ENCODE measurements at places on chromosomes 2 and 18.

GRCh38 chr2:40964509-40965250 is 512.8 kb upstream of the SLC8A1 start:
- no peak for DNase-seq

DNA sequence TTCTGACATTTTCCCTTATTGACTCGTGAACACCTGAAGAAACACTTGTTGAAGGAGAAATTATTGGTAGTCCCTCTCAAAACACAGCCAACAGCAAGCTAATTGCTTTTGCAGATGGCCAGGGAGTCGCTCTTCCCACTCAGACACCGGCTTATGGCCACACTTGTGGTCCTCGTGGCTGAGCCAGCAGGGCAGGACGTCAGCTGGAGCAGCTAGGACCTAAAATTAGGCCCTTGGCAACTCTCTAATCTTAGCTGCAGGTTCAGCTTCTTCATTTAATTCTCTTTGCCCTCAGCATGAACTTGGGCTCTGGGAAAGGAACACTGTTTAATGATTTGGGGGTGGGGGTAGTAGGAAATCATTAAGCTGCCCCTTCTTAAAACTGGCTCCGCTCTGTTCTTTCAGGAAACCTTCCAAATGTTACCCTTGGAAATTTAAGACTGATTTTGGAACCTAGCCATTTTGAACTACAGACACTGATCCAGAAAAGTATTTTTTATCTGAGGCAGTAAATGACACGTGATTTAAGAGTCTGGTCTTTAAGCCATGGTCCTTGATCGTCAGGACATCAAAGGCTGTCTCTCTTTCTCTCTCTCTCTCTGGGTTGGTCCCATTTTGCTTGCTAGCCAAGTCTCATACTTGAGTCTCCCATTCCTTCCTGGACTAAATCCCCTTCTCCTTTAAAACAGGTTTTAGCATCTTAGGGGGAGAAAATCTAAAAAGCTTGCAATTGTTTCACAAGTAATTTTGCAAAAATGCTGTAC is 77.5 kb downstream of the CDK15 start:
- DNase-seq = no peak

DNA sequence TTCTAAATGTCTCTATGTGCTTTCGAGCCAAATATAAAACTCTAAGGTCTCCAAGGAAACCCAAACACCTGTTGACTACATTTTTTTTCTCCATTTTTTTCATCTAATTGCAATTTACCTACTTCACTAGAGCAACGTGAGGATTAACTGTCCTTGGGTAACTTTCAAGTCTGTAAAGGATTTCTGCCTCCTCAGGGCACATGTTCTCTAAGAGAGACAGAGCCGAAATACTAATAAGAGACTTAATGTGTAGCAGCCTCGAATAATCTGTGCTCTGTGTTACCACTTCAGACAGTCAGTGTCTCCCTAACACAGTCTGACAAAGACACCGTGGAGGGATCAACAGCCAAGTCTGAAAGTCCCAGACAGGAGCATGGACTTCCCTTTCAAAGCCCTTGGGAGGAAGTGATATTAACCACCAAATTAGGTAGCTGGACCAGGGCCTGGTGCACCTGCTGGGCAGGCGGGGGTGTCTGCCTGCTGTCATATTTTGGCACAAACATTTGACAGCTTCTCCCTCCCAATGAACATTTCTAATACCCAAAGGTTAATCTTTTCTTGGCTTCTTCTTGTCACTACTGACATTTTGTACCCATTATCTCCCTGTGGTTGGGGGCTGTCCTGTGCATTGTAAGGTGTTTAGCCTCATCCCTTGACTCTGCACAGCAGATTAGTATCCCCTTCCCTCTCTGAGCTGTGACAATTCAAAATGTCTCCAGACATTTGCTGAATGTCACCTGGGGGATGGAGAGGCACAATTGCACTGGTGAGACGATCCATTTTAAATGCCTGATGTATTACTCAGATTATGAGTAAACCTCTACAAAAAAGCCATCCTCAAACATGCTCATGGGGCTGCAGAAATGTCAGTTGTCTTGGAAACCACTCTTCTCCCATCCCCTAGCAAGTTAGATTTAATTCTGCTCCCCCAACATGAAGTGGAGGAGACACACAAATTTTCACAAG is 45.7 kb upstream of the LYPD1 start:
- no peak for DNase-seq

GRCh38 chr2:74399785-74400184 is 19.7 kb upstream of the DCTN1 start:
- peak; percentile 30 for DNase-seq

DNA sequence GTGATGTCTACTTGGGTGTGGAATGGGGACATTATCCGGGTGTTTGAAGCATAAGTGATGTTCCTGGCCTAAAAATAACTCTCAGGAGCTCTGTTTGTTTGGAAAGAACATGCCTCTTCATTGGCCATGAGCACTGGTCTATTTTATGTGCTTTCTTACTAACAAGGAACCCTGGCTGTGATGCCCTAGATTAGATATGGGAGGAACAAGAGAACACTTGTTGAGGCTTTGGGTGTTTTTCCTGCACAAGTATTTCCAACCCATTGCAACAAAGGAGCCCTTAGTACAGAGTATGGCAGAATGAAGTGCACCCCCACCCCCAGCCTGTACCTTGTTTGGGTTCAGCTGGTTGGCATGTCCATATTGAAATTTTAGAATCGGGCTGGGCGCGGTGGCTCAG is 95.9 kb downstream of the SLC4A3 start:
- DNase-seq = no peak

DNA sequence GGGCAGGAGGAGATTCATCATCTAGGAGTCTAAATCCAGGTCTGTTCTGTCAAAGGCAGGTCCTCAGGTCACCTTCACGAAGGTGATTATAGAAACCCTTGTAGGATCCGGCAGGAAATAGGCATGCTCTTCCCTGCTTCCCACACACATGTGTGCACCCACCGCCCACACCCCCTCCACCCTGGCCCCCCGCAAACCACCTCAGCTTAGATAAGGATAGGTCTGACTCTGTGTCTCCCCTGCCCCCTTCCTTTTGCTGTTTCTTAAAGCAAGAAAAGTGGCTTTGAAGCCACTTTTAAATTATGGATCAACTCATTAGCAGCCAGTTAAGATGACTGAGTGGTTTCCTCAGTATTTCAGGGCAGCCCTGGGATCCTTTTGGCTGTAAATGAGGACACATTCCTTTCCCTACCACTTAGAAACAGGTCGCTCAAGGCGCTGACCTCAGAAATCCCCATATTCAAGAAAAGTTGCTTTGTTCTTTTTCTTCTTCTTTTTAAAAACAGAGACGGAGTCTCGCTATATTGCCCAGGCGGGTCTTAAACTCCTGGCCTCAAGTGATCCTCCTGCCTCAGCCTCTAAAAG is 14.5 kb upstream of the CIB4 start:
- no peak for DNase-seq

DNA sequence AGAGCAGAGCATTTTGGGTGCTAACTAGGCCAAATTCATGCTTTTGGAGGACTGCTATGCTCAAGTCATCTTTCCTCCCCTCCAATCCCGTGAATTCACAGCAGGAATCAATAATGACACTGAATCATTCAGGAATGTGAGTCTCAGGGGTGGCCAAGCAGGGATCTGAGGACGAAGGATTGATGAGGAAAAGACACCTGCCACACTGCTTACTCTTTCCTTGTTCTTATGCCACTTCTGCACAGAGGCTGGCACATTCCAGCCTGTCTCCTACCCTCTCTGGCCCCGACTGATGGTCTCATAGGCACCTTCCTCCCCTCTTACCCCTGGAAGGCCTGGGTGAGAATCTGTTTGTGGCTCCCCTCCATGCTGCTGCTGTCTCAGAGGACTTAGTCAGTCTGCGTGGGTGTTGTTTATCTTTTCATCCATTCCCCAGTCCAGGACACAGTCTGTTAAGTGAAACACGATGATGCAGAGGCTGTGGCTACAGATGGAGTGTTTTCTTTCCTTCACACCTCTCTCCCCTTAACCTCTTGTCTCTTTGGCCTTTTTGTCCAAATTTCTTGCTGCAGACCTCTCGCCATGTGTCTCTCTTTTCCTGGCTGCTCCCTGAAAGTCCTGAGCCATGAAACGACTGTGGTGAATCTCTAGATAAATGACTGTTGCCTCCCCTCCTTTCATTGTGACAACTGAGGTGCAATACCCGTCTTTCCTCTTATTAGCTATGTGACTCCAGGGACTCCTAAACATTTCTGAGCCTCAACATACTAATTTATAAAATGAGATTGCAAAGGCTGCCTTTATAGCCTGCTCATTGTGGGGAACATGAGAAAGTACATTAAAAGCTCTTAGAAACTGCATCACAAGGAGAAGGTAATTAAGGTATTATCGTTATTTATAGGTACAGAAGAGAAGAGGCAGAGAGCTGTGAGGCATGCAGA is 86.9 kb downstream of the RDH14 start:
- DNase-seq = no peak

DNA sequence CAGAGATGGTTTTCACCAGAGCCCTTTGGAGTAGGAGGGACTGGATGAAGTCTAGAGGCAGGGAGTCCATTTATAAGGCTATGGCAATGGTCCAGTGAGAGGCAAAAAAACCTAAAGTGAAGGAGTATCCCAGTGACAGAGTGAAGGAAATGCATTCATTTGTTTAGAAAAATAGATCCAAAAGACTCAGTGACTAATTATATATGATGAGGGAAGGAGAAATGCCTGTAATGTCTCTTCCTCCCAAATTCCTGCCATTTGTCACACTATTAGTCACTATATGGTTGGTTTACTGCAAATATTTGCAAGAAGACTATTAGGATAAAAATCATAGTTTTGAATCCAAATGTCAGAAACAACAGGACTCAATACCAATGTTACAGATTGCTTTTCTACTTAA is 104.2 kb downstream of the ZNF521 start:
- DNase-seq = no peak

GRCh38 chr2:222232372-222232771 is 66.4 kb downstream of the PAX3 start:
- DNase-seq = no peak

DNA sequence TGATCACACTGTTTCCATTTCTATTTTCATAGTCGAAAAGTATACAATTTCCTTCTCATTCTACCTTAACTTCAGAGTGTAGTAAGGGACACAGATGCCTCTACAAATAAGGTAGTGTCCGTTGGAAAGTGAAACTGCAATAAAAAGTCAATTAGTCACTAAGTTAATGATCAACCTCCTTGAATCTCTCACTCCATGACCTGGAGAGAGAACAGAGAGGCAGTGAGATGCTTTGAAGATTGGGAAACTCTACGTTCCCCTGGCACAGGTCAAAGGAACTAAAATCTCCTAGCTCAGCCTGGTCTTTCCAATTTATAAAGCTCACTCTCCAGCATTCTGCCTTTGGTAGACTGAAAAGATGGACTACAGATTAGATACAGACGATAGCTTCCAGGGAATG is 153.8 kb upstream of the ACAA2 start:
- DNase-seq = no peak

DNA sequence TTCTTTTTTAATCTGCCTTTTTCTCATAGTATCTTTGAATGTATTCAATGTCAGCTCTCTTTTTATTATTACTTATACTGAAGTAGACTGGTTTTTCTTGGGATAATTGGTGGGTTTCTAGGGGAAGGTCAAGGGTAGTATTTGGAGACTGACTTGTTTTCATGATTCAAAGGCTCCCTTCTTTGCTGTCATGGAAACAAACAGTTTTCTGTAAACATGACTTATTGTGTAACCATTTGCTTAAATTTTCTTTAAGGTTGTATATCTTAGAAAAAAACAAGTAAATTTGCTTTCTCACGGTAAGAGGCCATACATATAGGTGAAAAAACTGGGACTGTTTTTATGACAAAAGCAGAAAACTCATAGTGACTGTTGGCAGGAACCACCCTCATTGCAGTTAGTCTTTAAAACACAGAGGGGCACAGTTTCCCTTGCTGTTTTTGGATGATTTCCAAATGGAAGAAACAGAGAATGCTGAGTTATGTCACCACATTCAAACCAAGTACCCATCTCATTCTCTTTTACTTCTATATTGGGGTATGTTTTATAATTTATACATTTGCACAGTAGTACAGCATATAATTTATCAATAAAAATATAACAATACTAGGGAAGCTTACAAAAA is 5.8 kb upstream of the RDH14 start:
- DNase-seq = no peak

DNA sequence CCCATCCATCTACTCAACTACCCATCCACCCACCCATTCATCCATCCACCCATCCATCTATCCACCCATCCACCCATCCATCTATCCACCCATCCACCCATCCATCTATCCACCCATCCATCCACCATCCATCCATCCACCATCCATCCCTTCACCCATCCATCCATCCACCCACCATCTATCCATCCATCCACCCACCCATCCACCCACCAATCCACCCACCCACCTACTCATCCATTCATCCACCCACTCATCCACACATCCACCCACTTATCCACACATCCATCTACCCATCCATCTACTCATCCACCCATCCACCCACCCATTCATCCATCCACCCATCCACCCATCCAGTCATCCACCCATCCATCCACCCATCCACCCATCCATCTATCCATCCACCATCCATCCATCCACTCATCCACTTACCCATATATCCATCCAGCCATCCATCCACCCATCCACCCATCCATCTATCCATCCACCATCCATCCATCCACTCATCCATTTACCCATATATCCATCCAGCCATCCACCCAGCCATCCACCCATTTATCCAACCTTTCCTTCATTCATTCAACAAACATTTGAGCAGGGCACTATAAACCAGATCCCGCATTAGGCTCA is 2.1 kb upstream of the NGEF start:
- no peak for DNase-seq

Data from activated CD4-positive, alpha-beta T cell treated with anti-CD3 and anti-CD28 coated beads, Interleukin-2, Interleukin-4, amounts not matched to agents 100 ng/mL and 50 ng/mL, durations not matched to agents 16 hours and 8 hours (primary cell).